ENCODE measurements at places on chromosomes 7 and 10.

GRCh38 chr7:131107337-131108211, 220.1 kb upstream of the MKLN1 start:
- peak; percentile 48 for DNase-seq

- DNase-seq, result no peak
Measured at GRCh38 chr10:129628823-129629222, 161.8 kb downstream of the MGMT start.

- DNase-seq, result no peak
Measured at GRCh38 chr7:139038691-139039090, 2.8 kb upstream of the ZC3HAV1L start.

GRCh38 chr7:47568547-47568946, 13.4 kb downstream of the TNS3 start:
- DNase-seq, result no peak

DNA sequence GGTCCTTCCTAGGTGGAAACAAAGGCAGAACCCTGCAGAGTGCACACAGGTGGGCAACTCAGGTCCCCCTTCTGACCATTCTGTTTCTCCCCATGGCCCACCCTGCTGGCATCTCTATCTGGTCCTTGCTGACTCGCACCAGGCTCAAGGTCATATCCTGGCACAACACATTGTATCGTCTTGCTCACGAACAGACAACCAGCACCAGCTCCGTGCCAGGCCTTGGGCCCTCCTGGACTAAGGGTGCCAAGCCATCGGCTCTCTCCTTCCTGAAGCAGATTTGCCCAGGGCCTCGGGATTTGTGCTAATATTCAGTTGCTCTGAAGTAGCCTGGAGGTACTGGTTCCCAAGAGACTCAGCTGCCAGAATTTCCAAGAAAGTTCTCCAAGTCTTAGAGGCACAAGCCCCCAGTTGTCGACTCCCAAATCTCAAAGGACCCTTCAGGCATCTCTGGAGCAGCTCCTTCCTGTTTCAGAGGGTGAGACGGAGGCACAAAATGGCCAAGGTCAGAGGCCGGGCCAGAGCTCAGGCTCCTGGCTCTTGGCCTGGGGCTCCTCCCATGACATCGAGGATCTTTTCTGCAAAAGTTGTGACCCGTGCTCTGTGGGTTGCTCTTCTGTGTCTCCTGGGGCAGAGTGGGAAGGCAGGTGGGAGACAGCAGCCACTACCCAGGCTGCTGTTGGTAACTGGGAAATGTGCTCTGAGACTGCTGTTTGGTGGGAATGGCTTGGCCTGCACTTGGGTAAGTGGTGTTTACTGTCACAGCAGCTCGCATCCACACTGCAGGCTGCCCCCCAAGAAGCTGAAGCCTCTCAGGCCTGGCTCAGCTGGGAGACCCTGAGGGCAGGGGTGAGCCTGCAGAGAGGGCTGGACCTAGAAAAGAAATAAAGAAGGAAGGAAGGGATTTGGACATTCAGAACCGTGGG, 121.3 kb downstream of the RGS10 start:
- DNase-seq, result no peak

- DNase-seq, result no peak
Measured at GRCh38 chr7:21128062-21128817, 299.6 kb upstream of the SP4 start.

- DNase-seq, result peak; percentile 12
Measured at GRCh38 chr10:94545391-94546048, at the start of gene HELLS. HELLS (plus strand) TSS chr10:94545788; CDS start chr10:94545922, 134 bp downstream.

DNA sequence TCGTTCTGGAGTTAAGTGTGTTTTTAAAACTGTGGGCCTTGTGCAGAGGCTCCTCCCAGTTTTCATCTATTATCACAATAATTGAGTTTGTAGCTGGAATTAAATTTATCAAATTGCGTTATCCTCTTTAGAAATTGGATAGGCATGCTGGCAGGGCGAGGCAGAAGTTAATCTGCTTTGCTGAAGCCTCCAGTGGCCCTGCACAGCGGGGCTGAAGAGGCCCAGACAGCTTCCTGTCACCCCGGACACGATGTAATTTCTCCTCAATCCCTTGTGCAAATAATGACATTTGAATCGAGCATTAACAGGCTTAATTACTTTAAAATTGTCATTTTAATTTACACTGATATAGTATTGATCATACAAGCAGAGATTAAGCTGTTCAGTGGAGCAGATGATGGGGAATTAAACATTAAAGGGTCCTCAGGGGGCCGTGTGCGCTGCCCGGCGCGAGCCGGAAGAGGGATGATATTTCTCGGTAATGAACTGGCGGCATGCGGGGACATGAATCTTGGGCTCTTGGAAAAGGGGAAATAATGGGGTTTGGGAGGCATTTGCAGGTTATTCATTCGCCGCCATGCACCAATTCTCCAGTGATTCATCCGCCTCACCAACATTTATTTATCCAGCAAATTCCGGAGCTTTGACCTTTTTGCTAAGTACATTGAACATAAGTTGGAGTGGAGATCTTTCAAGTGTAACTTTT, 118.5 kb downstream of the NKX6-2 start:
- no peak for DNase-seq

DNA sequence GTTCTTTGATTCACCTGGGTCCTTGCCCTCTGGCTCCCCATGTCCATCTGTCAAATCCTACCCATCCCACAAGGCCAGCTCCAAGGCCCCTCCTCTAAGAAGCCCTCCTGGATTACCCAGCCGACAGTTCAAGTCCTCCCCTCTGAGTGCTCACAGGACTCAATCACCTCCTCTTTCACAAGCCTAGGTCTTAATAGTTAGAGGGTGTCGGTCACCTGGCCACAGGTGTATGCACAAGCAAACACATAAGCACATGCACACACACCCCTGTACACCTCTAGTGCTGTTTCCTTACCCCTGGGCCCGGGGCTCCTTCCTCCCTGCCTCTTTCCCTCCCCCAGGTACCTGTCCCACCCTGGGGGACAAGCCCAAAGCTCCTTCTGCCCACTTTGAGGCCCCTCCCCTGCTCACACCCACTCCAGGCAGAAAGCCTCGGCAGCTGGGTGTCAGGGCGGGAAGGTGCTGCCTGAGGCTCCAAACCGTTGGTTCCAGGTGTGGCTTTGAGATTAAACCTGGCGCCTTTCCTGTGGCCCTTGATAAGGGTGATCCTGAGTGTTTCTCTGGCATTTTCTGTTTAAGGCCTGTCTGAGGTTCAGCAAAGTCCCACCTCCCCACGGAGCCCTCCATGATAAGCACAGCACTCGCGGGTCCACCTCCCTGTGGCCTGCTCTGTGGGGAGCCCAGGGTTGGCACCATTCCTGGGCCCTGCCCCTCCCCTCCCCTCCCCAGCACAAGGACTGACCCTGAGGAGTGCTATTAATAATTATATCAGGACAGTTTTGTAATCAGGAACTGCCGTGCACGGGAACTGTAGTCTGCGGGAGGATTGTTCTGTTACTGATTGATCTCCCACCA, 14.6 kb upstream of the AQP1 start:
- no peak for DNase-seq

DNA sequence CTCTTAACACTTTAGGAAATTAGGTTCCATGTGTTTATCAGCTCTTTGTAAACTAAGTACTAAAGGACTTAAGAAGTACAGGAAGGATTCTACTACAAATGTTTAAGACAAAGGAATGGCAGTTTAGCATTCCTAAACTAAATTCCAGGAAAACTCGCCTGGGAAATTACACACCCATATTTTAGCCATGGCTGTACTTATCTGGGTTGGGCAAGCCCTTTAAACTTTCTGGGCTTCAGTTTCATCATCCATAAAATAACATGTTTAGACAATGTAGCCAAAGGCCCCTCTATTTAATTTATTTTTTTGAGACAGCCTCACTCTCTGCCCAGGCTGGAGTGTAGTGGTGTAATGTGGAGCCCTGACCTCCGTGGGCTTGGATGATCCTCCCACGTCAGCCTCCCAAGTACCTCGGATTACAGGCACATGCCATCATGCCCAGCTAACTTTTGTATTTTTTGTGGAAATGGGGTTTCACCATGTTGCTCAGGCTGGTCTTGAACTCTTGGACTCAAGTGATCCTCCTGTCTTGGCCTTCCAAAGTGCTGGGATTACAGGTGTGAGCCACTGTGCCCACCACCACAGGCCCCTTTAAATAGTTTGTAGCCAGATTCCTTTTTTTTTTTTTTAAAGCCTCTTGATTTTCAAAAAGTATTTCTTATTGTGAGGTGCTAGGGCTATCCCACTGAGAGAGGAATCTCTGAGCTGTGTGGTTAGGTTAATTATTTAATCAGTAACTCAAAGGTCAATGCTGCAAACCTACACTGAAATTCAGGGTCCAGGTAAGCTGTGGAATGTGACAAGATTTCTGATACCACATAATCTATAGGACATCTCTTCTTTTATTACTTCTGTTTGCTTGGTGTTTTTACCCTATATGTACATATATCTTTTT, 32.1 kb downstream of the TMEM60 start:
- DNase-seq, result no peak

- DNase-seq, result no peak
Measured at GRCh38 chr7:20730611-20731010, 56.1 kb downstream of the SP8 start.

DNA sequence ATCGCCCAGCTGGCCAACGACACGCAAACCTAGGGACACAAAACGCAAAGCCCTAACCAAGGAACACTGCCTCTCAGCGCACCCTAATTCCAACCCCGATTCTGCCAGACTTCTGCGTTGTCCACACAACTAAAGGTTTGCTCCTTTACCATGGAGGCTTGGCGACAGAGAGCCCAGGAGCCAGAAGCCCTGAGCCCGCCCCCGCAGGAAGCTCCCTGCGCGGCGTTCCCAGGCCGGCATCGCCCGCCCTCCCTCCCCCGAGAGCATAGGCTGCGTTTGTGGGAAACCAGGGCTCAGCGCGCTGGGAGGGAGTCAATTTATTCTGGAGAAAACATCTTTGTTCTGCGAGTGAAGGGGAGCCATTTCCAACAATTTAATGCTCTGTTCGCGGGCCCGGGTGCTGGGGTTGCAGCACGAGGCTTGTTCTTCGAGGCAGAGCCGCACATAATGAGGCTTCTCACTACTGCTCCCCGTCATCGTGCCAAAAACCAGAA, 103.9 kb downstream of the GRID1 start:
- no peak for DNase-seq

DNA sequence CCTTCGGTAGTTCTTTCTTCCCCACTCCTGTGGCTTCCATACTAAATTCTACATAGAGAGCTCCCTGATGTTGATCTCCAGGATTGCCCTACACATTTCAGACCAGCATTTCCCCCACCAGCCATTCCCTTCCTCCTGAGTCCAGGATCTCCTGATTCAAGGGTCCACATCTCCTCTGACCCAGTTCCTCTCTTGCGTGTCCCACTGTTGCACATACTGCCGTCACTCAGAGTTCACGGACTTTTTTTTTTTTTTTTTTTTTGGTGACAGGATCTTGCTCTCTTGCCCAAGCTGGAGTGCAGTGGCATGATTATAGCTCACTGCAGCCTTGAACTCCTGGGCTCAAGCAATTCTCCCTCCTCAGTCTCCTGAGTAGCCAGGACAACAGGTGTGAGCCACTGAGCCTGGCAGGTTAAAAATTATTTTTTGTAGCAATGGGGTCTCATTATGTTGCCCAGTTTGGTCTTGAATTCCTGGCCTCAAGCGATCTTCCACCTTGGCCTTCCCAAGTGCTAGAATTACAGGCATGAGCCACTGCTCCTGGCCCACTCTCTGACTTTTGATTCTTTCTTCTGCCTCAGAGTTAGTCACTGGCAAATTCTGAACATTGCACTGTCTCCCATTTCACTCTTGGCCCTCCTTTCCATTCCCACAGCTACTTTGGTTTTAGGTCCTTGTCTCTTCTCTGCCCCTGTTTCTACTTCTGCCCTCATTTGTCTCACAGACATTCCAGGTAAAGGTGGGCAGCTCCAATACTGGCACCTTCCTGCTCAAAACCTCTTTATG, 29.6 kb upstream of the ZRANB1 start:
- DNase-seq, result no peak

- no peak for DNase-seq
Measured at GRCh38 chr7:5419539-5420066, 4.0 kb downstream of the TNRC18 start.

DNA sequence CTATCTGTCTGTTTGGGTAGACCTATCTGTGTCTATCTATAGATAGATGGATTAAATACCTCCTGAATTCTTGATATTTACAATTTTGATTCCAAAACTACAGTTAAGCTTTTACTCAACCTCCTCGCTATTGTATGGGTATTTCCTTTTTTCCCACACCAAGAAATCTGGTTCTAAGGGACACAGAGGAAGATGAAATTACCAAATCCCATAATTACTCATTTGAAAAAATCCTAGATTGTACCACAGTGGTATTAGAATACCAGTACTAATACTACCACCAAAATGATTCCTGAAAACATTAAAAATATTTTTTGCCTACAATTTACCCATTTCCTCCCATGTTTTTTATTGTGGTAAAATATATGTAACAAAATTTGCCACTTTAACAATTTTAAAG, 53.2 kb downstream of the LRGUK start:
- DNase-seq, result no peak

DNA sequence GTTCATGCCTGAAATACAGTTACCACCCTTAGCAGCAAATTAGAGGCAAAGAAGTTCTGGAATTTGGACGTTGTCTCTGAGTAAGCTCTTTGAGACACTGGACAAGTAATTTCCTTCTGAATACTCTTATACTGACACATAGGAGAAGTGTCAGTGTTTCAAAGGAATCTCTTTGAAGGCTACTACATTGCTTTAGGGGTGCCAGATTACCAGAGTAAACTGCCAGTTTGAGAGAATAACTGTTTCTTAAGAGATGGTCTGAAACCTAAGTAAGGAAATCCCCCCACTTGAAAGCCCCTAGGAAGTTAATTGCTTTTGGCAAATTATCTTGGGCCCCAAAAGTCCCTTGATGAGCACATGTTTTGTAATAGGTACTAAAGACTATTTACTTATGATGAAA, 3.4 kb downstream of the FAS start:
- no peak for DNase-seq

- DNase-seq, result no peak
Measured at GRCh38 chr7:71665716-71666115, 533.8 kb downstream of the GALNT17 start.

DNA sequence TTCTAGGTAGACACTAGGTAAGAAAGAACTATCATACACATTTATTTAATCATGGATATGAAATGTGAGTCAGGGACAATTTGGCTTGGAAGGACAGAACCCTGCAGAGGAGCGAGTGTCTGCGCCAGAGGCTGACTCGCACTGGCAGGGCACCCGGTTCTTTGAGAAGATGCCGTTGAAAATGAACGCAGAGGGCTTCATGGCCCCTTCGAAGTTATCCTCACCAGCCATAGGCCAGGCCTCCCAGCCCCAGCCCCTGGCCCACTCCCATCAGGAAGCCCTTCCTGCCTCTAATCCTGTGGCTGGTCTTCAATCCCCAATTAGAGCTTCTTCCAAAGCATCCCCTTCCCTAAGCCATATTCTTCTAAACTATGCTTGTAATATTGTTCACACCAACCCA, 239.8 kb downstream of the TCERG1L start:
- DNase-seq, result no peak

All from stimulated activated CD4-positive, alpha-beta T cell treated with anti-CD3 and anti-CD28 coated beads, Interleukin-1b, Interleukin-23, amount 100 ng/mL, for 1 hour (primary cell).